ENCODE measurements at places on chromosomes 5 and 9.

GRCh38 chr5:19987612-19988361, at the start of gene CDH18:
TSS of gene CDH18 (minus strand) at chr5:19988200. CDS start at chr5:19838986, 149,214 bp downstream.
- peak; percentile 76 for DNase-seq

DNA sequence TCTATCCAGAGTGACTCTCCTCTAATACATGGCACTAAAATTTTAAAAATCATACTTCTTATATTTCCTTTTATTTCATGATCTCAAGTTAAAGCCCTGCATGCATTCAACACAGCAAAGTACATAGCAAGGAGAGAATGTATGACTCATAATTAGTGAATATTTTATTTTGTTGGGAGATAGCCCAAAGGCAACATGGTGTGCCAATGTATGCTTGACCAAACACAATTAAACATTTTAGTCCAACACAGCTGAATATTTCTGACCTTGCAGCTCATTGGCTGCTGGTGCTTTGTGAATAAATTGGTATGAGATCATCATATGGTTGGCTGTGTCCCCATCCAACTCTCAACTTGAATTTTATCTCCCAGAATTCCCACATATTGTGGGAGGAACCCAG, 103.5 kb downstream of the NPR3 start:
- DNase-seq: no peak

DNA sequence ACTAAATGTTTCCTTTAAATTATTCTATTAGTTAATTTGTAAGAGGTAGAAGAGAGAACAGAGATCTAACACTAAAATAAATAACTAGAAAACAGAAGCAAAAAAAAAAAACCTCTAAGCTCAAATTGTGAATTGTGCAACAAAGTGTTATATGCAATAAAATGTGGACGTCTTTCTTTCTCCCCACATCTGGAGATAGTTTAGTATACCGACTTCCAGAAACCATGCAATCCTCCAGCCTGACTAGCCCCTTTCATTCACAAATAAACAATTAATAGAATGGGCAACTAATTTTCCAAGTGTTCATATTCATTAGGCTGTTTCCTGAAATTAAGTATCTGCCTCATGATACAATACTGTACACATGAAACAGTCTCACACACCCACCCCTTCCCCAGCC, 258.5 kb downstream of the BNC2 start:
- DNase-seq: no peak

- no peak for DNase-seq
Observed at GRCh38 chr9:38061326-38061977, 7.6 kb downstream of the SHB start.

- peak; percentile 91 for DNase-seq
Observed at GRCh38 chr5:139658928-139659667, 10.9 kb downstream of the CXXC5 start.

DNA sequence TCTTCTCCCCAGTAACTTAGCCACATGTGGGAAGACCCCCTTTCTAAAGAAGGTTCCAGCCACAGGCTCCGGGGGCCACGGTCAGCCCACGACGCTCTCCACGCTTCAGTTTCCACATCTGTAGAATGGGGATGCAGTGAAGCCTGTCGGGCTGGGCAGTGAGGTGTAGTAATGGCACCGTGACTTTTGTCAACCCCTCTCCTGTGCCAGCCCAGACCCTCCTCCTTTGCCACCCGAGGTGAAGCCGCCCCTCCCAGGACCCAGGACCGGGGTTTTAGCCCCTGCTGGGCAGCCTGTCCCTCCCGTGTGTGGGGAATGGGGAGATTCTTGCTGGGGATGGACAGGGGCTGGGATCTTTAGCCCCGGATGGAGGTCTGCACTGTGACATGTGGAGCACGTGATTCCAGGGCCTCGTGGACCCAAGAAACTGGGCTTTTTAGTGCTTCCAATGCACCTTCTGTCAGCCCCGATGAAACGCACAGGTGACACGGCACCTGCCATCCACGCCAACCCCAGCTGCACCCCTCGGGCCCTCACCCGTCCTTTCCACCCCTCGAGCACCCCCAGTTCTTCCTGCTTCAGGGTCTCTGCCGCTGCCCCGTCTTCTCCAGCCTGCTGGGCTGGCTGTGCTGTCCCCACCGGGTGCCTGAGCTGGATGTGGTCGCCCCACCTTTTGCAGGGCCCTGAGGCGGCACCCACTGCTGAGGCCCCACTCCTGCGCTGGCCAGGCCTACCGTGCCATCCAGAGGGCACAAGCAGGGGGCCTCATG, 13.4 kb upstream of the RNU6ATAC start:
- no peak for DNase-seq
